ENCODE measurements at places on chromosomes 1 and 21.

DNA sequence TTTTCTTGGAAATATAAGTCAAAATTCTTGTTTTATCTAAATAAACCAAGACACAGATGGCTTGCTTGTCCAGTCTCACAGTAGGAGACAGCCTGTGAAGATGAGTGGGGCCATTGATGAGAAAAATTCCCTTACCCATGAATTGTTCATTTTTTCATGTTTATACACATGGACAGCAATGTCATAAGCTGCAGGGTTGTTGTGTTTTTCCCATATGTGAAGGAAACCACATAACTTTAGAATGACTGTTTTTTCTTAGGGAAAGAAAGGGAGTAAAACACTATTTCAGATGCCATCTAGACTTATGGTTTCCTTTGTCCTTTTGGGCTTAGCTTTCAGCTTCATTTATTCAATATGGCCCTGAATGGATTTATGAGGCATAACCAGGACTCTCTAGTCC, 622.5 kb upstream of the NR5A2 start:
- DNase-seq = no peak

- DNase-seq = no peak
Observed at GRCh38 chr1:81512252-81513003, 288.3 kb upstream of the ADGRL2 start.

GRCh38 chr1:36941316-36941978, 92.9 kb downstream of the GRIK3 start:
- DNase-seq = no peak

GRCh38 chr1:91120936-91121335, 99.1 kb upstream of the ZNF644 start:
- no peak for DNase-seq

GRCh38 chr21:27550287-27550686, 583.4 kb upstream of the ADAMTS5 start:
- no peak for DNase-seq

Measured in activated T-helper 9 cell treated with anti-CD3 and anti-CD28 coated beads, Interleukin-2, amount 50 U/mL, for 16 hours (primary cell).